ENCODE measurements at places on chromosomes 7 and 10.
A peak's percentile ranks its signal among the peaks of the same experiment; 100 is the strongest.

GRCh38 chr7:142598297-142598696 is 151.0 kb upstream of the PRSS1 start:
- DNase-seq: no peak

- peak; percentile 52 for DNase-seq
These were observed 321.1 kb upstream of the NPVF start for GRCh38 chr7:25549271-25549921.

DNA sequence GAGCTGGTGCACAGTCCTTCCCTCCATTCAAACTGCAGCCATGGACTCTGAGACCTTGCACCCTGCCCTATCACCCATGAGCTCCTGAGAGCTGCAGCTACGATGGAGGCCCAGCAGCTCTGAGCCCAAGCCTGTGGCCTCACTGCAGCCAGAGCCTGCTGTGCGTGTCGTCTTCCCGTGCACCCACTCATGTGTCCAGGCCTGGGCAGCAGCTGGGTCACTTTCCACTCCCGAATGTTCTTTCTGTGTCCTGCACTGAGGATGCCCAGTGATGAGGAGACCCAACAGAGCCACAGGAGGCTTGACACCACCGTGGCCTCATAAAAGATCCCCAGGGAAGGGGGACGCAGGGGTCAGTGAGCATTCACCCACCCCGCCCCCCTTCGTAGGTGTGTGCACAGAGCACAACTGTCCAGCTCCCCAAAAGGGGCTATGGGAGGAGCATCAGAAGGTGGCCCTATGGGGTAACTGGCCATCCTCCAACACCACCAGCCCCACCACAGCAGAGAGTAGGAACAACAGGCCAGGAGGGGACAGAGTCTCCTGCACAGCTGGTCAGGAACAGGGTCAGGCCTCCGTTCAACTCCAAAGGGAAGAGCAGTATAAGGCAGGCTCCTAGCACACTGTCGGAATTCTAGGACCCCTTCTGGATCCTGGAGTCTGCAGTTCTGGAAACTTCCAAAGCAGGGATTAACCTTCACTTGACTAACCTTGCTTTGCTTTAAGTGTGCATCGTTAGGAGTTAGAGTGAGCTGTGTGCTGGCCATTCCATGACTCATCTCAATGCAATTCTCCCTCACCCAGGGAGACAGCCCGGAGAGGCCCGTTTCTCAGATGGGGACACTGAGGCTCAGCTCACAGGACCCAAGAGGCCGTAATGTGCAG is 52.6 kb downstream of the RASGEF1A start:
- no peak for DNase-seq

GRCh38 chr7:12032146-12032545 is 178.9 kb upstream of the TMEM106B start:
- DNase-seq: no peak

GRCh38 chr7:95473276-95473985 is 12.3 kb upstream of the ASB4 start:
- DNase-seq: no peak

DNA sequence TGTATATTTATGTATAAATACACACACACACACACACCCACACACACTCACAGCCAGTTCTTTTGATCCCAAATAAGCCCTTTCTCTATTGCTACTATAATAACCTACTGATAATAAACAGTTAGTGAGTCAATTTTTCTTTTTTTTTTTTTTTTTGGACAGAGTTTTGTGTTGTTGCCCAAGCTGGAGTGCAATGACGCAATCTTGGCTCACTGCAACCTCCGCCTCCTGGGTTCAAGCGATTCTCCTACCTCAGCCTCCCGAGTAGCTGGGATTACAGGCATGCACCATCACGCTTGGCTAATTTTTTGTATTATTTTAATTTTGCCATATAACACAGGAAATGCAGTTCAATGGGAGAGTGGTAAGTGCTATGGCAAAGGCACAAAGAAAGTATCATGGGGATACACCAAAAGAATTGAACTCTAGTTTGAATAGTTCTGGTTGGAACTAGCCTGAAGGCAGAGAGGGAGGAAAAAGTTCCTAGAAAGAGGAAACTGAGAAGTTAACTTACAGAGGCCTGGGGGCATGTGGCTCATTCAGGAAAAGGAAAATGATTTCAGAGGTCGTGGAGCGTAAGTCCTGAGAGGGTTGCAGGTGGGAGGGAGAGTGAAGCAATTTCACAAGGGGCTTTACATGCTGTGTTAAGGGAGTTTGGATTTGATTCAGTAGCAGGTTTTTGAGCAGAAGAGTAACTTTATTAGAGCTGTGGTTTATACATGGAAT is 44.4 kb upstream of the JCAD start:
- DNase-seq: no peak

GRCh38 chr10:112022196-112022595 is 161.4 kb downstream of the GPAM start:
- DNase-seq: no peak

DNA sequence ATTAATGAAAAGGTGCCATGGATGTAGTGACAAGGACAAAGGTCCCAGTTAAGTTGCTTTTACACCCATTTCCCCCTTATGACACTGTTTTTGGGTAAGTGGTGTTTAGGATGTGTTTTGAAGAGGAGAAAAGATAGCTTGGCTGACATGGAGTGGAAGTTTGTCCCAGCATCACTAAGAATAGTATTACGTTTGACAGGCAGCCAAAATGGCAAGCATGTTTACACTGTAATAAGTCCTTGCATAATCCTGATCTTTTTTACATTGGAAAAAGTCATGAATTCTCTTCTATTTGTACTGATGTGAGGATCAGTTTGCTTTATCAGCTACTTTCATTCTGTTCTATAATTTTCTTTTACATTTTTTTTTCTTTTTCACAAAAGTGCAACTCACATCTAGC is 137.8 kb downstream of the CHRM2 start:
- no peak for DNase-seq
